ENCODE measurements at places on chromosomes 13 and 19.

GRCh38 chr19:35029737-35030256 lies 473 bp upstream of the SCN1B start:
- no peak for DNase-seq

- no peak for DNase-seq
Measured at GRCh38 chr13:109986851-109987250, 200.5 kb upstream of the IRS2 start.

DNA sequence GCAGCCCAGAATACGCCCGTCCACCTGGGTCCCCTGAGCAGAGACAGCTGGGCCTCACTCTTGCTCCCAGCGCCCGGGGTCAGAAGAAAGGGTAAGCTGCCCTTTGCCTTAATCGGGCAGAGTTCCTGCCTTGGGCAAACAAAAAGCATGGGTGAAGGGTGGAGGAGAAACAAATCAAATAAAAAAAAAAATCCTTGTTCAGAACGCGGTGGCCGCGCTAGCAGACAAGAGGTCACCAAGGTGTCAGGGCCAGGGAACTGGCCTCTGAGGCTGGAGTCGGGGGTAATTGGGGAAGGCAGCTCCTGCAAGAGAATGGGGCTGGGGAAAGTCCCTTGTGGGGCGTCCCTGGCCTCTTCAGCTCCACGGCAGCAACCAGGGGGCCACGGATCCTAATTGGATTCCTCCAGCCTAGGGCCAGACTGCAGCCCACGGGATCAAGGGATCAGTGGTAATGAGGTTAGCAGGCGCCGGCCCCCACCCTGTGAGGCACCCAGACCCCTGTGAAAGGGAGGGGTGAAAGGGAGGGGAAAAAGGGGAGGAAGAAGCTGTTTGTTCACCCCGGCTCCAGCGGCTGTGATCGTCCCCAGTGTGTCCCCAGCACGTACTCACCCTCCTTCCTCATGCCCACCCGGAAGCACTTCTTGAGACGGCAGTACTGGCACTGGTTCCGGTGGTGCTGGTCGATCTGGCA lies 5.5 kb downstream of the NR2F6 start:
- DNase-seq, result no peak

DNA sequence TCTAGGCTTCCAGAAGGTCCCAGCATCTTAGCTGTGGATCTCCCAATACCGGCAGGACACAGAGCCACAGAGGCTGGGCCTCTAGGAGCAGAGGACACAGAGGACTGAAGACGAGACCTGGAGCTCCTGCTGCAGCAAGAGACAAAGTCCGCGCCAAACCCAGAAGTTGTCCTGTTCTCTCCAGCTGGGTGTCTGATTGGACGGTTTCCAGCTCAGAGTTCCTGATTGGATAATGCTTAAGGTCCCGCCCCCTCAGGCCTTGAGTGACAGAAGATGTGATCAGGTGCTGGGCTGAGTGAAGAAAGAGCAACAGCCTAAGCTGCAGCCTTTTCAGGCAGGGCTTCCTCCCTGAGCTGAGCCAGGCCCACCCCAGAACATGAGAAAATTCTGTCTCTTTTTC lies 59.9 kb upstream of the ZNF85 start:
- DNase-seq, result no peak

DNA sequence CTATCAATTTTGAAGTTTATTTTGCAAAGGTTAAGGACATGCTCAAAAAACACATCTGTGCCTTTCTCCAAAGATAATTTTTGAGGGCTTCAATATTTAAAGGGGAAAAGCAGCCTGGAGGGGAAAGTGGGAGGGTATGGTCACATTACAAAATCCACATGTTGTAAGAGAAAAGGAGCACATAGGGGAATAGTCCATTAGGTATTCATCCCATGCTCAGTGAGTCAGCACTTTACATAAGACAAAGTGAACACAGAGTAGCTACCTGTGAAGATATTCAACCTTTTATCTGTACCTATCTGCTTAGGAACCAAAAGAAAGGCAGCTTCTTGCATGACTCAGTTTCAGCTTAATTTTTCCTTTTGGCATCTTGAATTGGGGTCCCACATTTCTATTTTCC lies 932.0 kb downstream of the SLITRK6 start:
- no peak for DNase-seq

Data from kidney (tissue), 22 donors.